Non-pigmented ciliary epithelial cell (primary cell): ENCODE measurements at places on chromosomes 16 and 17.

DNA sequence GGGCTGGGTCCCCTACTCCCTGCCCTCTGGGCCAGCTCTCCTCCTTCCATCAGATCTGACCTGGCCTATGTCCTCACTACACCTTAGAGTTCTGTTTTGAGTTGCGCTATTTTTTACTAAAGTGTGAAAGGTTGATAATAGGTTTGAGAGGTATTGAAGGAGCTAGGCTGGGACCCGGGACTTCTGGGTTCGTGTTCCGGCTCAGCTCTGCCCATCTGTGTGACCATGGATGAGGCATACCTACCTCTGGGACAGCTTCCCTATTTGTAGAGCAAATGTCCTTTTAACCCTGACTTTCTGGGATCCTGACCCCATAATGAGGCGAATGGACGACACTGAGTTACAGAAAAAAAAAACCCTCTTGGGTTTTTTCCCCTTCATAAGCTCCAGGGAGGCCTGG, 36.0 kb downstream of the IL21R start:
- no peak for DNase-seq

DNA sequence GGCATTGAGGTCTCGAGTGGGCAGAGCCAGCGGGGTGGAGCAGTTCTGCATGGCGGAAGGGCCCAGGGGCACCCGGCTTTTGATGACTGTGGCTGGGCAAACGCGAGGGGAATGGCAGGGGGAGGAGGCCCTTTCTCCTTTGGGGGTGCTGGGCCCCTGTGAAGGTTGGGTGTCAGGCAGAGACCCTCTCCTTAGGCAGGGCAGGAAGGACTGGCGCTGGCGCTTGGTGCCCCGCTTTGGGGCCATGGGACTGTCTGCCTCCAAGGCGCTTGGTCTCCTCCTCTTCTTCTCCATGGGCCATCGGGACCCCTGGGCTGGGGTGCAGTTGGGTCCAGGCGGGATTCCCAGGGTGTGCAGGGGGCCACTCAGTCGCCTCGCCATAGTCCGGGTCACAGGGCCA, 12.8 kb upstream of the GFAP start:
- DNase-seq = no peak

DNA sequence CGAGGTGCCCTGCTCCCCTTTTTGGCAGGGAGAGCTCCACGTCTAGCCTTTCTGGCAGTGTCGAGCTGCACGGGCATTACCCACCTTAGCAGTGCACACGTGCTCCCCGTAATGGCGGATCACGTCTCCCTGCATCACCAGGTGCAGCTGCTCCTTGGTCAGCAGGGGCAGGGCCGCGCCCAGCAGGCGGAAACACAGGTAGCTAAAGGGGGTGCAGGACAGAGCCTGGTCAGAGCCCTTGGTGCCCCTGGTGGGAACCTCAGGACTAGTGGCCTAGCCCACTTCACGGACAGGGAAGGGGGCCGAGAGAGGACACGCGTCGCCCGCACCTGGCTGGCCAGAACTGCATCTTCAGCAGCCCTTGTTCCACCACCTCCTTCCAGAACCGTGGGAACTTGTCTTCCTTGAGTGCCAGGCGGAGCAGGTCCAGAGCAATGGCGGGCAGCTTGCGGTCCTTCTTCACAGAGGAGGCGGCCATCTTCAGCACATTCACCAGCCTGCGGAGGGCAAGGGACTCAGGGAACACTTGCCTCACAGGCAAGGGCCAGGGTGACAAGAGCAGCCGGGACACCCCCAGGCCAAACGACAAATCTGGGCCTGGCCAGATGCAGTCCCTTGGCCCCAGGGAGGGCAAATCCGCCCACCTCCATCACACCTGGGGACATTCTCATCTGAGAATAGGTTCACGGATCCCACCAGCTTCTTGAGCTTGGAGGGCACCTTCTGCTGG, 3.2 kb downstream of the MYBBP1A start:
- DNase-seq = no peak

DNA sequence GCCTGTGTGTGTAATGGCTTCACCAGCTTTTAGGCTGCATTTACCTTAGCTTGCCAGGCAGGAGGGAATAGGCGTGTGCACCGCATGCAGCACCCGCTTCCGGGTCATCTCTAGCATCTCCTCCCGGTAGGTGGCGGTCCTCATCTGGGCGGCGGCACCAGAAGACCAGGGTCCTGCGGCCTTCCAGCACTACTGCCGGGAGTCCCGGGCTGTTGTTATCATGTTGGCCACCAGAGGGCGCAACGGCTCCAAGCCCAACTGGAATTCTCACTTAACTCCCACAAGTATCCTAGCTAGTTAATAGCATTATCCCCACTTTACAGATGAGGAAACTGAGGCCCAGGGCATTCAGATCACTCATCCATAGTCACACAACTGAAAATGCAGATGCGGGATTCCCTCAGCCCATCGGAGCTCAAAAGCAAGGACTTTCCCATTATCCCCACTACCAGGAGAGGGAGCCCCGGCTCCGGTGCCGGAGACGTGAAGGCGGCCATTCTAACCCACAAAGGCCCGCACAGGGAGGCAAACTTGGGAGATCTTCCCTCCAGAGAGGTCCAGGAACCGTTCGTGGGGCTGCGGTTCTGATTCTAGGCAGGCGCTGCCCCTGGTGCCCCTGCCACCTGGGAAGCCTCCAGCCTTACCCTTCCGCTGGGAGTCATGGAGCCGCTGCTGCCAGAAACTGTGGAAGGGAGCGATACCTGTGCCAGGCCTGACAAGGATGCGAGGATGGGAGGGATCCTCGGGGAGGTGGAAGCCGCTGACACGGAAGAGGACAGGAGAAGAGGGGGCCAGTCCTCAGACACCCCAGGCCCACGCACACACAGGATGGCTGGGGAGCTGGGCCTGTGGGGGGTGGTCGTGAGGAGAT, 23.9 kb downstream of the LGALS9 start:
- DNase-seq = no peak

DNA sequence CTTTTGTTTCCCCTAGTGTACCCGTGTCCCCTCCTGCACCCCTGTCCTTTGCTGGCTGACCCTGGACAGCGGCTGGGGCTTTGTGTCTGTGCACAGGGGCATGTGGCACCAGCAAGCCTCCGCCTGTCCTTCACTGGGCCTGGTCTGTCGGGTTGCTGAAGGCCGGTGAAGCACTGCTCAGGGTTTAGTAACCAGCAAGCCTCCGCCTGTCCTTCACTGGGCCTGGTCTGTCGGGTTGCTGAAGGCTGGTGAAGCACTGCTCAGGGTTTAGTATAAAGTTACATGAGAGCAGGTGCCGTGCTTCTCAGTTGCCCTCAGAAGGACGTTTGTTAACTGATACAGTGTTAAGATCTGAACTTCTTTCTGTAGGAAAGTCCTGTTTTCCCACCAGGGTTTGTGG, 33.8 kb downstream of the DEF8 start:
- no peak for DNase-seq

DNA sequence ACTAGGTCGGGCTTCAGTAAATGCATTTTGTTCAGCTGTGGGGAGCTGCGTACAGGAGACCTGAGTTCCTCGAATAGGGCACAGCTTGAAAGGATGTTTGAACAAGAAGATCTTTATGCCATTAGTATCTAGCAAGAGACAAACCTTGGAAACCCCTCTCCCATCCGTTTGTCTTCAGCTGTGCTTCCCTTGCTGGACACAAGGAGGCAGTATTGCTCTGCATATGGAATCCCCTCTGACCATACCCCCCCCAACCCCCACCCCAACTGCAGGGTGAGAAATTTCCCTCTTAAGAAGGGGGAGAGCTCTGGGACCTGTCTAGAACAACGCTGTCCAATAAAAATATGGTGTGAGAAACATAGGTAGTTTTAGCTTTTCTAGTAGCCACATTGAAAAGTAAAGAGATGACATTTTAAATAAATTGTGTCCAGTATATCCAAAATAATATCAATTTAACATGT, 1.6 kb downstream of the MRM1 start:
- no peak for DNase-seq

DNA sequence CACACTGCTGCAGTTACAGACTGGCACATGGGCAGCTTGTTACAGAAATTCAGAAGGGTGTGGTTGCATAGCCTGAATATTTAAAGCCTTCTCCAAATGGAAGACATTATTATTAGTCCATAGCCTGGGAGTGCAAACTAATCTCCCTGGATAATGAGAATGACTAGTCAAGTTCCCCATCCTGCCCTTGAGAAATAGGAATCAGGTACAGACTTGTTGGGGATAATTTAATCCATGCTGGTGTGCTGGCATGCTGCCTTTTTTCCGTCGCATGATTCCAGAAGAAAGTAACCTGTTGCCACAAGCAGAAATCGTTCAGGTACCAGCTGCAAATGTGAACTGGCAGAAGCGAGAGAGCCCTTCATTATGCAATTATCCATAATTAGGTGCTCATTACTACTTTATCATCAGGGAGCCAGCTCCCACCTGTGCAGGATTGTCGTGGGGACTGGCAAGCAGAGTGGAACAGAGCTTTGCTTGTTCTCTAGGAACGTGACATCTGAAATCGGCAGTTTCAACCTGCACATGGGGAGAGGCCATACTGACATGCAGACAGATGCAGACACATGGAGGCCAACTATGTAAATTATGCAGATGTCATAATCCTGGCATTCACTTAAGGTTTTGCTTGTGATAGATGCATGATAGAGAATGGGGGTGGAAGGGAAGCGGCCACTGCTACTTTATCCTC, 419.4 kb downstream of the PMP22 start:
- DNase-seq = no peak

- DNase-seq = no peak
These were observed 2.8 kb upstream of the PRKAR1A start for GRCh38 chr17:68509141-68510057.
